ENCODE measurements at places on chromosomes 5 and 9. TPM values are rescaled to one million over a fixed set of nuclear protein-coding genes. Genes with fewer than 3 reads are reported as not detected.
A peak's percentile ranks its signal among the peaks of the same experiment; 100 is the strongest.

DNA sequence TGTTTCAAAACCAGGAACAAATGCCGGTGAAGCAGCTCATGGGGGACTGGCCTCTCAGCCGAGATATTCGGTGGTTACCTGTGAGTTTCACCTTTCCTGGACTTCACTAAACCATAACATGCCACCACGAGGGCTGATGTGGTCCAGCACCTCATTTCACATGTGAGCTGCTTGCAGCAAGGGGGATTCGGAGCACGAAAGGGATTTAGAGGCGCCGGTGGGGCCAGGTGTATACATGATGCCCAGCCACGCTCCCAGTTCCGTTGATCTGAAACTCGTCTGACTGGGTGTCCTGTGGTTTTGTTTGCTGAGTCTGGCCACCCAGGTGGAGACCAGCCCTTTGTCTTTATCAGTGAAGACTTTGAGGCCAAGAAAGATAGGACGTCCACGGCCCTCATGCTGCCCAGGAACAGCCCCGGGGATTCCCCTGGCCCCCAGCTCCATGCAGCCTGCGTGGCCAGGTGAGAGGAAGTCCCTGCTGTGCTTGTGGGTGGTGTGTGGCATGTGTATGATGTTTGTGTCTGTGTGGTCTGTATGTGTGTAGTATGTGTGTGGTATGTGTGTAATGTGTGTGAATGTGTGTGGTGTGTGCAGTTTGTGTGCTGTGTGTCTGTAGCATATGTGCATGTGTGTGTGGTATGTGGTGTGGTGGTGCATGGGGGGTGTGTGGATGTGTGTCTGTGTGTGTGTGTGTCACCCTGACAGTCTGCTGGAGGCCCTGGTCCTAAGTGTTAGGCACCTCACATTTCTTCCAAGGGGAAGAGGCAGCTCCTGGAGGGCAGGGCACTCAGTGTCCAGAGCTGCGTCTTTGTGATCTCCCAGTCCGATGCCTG is 23.4 kb downstream of the PHF2 start:
- DNase-seq, result no peak

DNA sequence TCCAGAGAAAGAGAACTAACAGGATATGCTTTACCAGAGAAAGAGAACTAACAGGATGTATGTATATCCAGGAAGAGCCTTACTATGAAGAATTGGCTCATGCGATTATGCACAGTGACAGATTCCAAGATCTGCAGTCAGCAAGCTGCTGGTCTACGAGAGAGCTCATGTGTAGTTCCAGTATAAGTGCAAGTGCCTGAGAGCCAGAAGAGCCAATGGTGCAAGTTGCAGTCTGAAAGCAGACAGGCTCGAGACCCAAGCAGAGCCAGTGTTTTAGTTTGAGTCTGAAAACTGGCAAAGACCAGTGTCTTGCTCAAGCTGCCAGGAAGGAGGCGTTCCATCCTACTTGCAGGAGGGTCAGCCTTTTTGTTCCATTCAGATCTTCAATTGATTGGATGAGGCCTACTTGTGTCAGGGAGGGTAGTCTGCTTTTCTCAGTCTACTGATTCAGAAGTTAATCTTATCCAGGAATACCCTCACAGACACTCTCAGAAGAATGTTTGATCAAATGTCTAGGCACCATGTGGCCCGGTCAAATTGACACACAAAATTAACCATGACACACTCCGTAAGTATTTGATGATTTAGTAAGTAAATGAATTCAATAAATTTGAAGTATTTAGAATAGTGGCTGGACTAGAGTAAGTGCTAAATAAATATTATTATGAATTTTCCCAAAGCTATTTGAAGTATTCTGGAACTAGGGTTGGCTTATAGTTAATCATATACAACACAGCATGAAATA is 372.1 kb upstream of the SGCD start:
- no peak for DNase-seq

The CCNI2 gene
- total RNA-seq, result not detected

The FOXD4L6 gene
- total RNA-seq, result not detected

- no peak for DNase-seq
These were observed 100.2 kb downstream of the MPDZ start for GRCh38 chr9:13179257-13179656.

The IFNE gene
- total RNA-seq, result not detected

DNA sequence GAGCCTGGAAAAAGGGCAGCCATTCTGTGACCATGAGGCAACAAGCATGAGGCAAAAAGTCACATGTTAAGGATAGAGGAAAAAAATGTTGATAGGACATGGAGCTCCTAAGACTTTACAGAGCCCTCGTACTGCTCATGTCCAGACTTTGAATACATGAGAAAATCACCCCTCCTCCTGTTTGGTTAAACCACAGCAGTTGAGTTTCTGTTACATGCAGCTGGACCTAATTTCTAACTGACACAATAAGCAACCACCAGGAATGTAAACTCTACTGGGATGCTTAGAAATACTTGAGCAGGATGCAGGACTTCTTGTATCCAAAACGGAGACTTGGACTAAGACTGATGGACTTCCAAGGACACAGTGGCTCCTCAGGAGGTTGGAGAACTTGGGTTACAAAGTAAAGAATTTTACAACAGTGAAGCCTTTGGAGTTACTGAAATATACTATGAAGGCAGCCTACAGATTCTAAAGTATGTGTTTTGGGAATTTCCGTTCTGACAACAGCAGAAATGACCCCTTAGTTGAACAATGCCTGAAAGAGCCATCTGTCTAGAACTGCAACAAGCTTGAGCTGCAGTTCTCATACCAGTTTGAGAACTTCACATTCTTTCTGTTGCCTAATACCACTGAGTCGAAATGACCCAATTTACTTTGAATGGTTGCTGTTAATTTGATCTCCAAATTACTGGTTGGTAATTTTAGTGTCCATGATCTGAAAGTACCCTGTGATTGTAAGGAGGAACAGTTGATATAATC is 268.9 kb downstream of the PIK3R1 start:
- no peak for DNase-seq

GRCh38 chr5:139137697-139138096 is 60.5 kb downstream of the SIL1 start:
- DNase-seq, result no peak

The IGFBPL1 gene
- not detected for total RNA-seq

The AGXT2 gene
- total RNA-seq, result not detected

The NUTM2G gene
- not detected for total RNA-seq

The PCDHGA5 gene
- total RNA-seq, result 7.9 TPM

DNA sequence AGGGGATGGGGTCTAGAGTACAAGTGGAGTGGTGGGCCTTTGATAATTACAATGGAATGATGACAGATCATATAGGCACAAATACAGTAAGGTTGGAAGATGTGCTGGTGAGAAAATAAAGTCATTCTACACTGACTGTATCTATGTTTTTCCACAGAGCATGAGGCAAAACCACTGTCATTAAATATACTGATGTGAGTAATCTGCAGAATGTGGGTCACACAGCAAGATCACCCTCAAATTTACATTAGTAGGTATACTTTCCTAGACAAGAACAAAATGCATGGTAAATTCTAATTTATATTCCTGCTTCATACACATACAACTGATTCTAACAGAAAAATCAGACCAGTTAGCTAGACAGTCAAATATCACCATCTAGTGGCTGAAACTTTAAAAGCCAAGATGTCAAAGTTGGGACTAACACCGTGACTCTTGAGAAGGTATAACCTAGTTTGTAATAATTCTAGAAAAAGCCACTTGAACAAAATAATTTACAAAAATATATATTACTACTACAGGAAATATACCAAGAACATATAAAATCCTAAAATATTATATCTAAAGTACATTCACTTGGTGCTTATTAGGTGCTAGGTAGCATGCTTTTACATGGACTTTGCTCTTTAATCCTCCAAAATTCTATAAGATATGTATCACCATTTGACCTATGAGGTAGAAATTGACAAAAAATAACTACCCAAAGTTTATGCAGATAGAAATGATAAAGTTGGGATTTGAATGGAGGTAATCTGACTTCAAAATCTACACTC is 19.5 kb downstream of the TTC33 start:
- no peak for DNase-seq

- no peak for DNase-seq
These were observed 84.9 kb downstream of the KLHL3 start for GRCh38 chr5:137651022-137651421.

DNA sequence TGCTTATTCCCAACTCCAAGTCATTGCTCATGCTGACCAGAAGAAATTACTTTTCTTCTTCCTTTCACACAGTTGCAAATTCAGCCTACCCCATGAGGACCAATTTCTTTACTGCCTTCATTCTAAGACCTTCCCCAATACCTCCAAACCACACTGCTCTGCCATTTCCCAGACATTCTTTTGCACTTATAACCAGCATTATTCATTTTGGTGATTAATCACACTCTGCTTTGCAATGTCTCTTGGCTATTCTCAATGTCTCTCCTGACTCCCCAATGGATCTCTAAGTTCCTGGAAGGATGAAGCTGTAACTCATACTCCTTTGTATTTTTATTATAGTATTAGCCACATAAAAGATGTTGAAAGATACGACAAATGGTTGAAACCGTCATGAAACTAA is 105.7 kb upstream of the RANBP3L start:
- no peak for DNase-seq

GRCh38 chr5:9222054-9222976 is 323.6 kb downstream of the SEMA5A start:
- DNase-seq, result no peak

- peak; percentile 56 for DNase-seq
These were observed 52.1 kb downstream of the C9orf50 start for GRCh38 chr9:129568560-129569501.

- DNase-seq, result no peak
These were observed 52.7 kb downstream of the ALG2 start for GRCh38 chr9:99169086-99169485.

Data from heart right ventricle (tissue), 16 donors.